ENCODE measurements at places on chromosomes 1 and 21. TPM values are rescaled to one million over a fixed set of nuclear protein-coding genes. Genes with fewer than 3 reads are reported as not detected.
A peak's percentile ranks its signal among the peaks of the same experiment; 100 is the strongest.

The MANEAL gene
- 21.6 TPM for total RNA-seq

The IFNLR1 gene
- not detected for total RNA-seq

The MAP10 gene
- not detected for total RNA-seq

The KRTAP10-6 gene
- not detected for total RNA-seq

The SPRR3 gene
- not detected for total RNA-seq

- no peak for DNase-seq
These were observed 20.1 kb downstream of the YTHDF2 start for GRCh38 chr1:28756846-28757245.

DNA sequence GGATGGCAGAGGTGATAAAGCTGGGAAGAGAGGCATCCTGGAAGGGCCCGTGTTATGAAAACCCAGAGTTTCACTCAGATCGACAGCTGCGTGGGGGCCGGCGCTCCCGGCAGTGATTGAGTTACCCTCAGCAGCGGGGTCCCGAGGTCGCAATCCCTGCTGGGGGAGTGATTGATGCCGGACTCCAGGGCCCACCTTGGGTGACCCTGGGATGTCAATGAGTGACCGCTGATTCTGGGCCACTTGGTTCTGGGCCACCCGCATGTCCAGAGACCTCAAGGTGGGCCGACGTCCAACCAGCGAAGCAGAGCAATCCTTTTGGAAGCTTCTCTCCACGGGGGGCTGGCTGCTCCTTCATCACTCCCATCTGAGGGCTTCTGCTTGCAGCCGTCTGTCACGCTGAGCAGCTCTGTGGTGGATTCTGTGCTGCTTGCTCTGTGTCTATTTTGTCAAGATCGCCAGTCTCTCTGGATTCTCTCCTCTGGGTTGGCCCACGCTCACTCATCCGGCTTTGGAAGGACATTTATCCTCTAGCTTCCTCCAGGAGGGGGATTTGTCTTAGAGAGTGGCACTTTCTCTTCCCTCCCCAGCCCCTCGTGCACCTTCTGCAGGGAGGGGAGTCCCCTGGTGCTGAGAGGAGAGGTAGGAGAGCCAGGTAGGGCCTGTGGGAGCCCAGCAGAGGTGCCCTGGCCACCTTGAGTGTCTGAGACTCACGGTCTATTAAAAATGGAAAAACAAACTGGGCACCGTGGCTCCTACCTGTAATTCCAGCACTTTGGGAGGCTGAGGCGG lies 110.9 kb upstream of the C1orf174 start:
- DNase-seq: no peak

DNA sequence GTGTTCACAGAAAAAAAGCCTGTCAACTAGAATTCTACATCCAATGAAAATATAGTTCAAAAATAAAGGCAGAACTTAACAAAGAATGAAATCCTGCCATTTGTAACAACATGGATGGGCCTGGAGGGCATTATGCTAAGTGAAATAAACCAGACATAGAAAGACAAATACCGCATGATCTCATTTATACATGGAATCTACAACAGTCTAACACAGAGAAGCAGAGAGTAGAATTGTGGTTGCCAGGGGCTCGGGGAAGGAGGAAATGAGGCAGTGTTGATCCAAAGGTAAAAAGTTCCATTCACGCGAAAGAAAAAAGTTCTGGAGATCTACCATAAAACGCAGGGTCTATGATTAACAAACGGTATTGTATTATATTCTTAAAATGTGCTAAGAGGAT lies 282.6 kb downstream of the MRPL39 start:
- no peak for DNase-seq

DNA sequence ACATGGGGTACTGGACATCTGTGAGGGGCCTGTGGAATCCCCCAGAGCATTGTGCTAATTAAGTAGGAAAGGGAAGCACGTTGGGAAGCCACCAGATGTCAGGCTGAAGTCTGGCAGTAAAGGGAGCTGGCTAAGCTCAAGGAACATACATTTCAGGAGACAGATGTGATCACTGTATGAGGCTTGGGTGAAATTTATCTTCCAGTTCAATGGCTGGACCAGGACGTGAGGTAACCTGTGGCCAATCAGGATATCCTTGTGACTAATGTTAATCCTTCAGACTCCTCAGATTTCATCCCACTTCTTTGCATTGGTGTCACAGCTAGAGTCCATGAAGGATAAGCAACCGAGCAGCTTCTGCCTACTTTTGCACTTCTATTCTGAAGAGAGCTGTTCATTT lies 110.2 kb upstream of the APP start:
- DNase-seq: peak; percentile 30

- no peak for DNase-seq
These were observed 123.0 kb downstream of the PEX14 start for GRCh38 chr1:10597492-10598388.

- DNase-seq: no peak
These were observed 47.5 kb upstream of the WLS start for GRCh38 chr1:68279846-68280245.

GRCh38 chr1:230350208-230350921 lies 75.8 kb downstream of the PGBD5 start:
- peak; percentile 69 for DNase-seq

DNA sequence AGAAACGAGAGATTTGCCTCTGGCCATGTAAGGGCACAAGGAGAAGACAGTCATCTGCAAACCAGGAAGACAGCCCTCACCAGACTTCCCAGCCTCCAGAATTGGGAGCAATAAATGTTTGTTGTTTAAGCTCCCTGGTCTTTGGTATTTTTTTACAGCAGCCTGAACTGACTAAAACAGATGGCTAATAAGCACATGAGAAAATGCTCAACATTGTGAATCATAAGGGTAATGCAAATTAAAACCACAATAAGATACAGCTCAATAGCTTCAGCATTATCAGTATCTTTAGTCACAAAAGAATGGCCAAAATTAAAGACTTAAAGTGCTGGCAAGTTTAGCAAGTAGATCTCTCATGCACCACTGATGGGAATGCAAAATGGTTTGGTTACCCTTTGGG lies 11.7 kb downstream of the UBE2G2 start:
- no peak for DNase-seq

DNA sequence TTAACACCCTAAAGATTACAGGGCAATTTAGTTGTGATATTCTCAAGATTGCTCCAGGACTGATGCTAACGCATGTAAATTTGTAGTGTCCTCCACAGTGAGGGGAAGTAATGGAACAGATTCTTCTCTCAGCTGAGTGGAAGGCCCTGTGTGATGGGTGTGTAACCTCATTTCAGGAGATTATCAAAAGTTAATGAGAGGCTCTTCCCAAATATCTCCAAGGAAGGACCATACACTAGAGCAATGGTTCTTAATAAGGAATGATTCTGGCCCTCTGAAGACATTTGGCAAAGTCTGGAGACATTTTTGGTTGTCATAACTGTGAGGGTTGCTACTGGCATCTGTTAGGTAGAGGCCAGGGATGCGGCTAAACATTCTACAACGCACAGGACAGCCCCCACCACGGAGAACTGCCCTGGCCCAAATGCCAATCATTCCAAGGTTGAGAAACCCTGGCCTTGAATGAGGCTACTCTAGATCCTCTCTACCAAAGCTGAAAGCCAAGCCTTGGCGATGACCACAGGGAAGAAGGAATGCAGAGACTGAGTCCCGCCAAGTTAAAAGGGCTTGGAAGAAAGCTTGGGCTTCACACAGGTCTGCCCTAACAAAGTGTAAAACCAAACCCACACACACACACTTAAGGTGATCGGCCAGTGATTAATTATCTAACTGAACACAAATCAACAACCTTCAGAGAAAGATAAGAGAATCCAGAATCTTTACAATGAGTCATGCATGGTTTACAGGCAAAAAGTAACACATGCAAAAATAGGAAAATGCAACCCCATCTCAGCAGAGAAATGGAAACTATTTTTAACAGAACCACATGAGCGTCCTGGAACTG lies 135.8 kb downstream of the SYF2 start:
- no peak for DNase-seq

GRCh38 chr1:11227106-11228077 lies 35.0 kb downstream of the MTOR start:
- no peak for DNase-seq

DNA sequence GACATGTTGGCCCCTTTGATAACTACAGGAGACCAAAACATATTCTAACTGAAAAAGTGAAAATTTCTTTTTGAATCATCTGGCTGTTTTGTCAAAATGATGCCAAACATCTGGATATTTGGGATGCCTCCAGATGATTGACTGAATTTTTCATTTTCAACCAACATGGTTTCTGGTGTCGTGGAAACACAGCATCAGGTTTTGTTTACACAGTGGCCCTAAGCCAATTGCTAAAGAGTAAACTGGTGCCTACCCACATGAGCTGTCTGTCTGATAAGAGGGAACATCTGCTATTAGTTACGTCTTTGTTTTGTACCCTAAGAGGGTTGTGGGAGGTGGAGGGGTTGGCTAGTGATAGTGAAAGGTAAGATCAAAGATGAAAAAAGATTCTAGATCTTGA lies 204.8 kb downstream of the KCNK2 start:
- no peak for DNase-seq

GRCh38 chr1:200206340-200206739 lies 178.8 kb downstream of the NR5A2 start:
- DNase-seq: peak; percentile 84

- peak; percentile 51 for DNase-seq
These were observed 65.6 kb upstream of the PLA2G4A start for GRCh38 chr1:186763107-186763506.

DNA sequence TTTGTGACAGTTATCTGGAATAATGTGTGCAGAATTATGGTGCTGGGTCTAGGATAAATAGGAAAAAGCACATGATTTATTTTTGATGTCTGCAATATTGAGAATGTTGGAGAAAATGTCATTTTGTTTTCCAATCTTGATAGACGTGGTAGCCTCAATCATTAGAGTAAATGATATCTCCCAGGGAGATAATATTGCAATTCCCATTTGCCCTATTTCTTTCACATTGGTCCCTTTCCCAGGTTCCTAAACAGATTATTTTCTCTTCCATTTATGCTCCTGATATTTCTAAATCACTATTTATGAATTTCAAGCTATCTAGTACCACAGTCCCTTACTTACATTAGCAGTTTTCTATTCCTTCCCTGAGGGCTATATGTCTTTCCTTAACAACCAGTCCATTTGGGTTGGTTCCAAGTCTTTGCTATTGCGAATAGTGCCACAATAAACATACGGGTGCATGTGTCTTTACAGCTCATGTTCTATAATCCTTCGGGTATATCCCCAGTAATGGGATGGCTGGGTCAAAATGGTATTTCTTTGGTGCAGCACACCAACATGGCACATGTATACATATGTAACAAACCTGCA lies 447.3 kb downstream of the PLA2G4A start:
- no peak for DNase-seq

DNA sequence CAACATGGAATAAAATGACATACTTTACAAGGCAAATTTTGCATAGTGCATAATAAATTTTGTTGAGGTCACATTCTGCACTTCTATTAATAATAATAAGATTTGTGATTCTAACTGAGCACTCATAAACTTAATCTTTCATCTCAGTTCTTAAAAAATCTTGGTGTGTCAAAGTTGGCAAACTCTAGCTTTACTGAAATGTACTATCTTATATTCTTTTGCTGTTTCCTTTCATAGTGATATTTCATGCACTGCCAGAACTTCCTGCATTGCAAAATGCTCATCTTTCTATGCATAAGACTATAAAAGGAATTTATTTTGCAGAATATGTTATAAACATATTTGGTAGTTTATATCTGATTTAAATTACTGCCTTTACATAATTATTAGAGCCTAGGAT lies 797.6 kb downstream of the ADGRL2 start:
- DNase-seq: no peak

- DNase-seq: no peak
These were observed 17.9 kb downstream of the EPRS1 start for GRCh38 chr1:220028346-220028895.

GRCh38 chr1:6419397-6419803 lies 319 bp downstream of the HES2 start:
- no peak for DNase-seq

DNA sequence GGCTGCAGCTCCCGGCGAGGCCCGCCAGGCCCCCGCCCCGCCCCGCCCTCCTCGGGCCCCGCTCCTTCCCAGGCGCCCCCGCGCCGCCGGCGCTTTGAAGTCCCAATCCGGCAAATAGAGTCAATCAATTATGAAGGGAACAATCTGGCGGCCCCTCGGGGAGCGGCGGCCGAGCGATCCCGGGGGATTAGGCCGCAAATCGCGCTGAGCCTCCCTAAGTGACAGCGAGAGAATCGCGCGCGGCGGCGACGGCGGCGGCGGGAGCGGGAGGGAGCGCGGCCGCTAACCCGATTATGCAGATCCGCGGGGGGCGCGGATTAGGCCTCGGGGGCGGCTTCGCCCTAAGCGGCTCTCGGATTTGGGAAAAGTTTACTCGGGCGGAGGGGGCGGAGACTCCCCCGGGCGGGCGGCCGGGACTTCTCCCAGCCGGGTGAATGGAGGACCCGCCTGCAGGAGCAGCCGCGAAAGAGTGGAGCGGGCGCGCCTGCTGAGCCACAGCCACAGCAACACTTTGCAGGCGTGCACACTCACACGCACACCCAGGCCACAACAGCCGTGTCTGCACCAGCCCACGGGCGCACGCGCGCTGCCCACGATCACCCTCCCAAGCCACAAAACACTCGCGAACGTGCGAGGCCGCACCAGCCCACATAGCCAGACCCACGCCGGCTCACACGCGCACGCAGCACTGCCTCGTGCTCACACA lies 23.0 kb upstream of the DMBX1 start:
- no peak for DNase-seq

DNA sequence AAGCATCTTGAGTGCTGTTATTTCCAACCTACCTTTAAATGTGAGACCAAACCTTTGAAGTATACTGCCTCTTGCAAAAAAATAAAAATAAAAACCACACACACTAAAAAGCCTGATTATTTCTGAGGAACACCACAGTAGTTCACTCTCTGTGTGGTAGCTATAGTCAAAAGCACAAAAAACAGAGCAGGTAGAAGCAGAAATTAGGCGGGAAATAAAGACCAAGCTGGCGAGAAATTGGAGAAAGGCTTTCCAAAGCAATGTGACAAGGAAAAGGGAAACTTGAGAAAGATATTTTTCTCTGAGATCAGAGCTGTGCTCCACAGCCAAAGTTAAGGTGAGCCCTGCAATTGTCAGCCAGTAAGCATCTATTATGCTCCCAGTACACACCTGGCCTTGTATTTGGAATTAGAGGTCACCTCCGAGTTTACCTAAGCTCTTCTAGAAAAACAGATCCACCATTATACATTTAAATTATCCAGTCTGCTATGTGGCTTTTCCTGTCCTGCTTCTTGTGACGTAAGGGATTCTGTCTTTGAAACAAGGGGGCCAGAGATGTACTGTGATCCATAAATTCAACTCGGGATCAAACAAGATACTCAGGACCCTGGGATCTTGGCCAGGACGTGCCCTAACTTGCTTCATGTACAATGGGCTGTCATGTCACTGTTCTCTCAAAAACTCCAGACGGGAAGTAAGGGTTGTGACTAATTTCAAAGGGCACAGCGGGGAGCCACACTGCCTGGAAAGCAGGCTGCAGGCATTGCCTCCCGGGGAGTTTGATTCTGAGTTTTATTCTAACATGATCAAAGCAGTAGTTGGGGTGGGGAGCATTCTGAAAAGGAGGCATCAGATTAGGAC lies 39.8 kb upstream of the RAB4A start:
- DNase-seq: peak; percentile 87

DNA sequence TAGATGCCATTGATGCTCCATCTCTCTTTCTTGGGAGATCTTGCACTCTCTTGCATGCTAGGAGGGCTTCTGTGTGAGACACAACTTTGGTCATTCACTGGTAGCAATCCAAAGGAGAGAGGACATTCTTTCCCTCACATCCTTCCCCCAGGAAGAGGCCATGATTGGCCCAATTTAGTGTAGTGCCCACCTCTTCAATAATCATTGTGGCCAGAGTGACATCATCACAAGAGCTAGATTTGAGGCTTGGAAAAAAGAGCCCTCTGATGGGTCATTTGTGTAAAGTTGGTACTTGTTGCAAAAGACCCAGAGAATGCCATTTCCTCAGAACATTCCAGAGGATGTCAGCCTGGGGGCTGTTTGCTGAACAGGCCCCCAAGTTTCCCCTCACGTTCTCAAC lies 30.2 kb downstream of the S100A6 start:
- DNase-seq: no peak
